ENCODE measurements at places on chromosomes 2 and 18.

DNA sequence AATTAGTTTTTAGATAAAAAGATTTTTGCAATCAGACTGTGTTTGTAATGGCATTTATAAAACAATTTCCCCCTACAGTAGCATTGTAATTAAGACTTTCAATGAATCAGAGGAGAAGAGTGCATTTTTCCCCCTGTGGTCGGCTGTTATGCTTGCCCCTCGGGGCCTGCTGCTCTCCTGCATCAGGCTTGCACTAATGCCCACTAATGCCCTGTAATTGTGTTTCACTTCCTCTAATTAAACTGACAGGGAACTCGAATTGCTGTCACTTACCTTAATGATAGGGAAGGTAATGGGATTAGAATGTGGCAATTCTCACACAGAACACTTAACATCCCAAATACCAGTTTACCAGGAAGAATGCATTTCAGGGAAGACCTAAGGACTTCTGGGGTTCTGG, 61.2 kb upstream of the LRRTM1 start:
- DNase-seq, result no peak

DNA sequence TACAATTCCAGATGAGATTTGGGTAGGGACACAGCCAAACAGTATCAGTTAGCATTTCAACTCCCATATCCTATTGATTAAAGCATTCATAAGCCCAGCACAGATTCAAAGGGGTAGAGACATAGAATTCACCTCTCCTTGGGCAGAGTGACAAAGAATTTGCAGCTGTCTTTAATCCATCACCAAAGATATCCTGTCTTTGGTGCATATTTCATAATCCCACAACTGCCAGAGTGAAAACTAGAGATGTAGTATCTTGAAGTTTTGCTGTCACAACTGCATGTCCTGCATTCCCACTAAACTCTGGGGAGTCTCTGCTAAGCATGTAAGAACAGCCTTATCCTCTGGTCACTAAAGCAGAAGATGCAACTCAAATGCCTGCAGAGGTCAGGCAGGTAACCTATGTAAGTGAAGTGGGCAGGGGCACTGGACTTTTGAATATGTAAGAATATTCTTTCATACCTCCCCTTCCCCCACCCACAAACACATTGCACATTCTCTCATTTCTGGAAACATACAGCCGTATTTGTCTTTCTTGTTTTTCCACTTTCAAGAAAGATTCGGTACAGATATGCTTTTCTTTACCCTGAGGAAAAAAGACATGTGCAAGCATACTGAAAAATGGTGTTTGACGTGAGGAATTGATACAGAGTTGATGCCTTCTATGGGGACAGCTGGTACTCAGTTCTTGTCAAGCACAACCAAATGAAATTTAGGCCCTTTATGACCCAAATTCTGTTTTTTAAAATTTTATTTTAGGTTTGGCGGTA, 283.1 kb downstream of the SP3 start:
- DNase-seq, result no peak

GRCh38 chr2:20997953-20998722, 45.7 kb downstream of the APOB start:
- no peak for DNase-seq

- DNase-seq, result no peak
Observed at GRCh38 chr2:85792783-85793441, 39.1 kb downstream of the ATOH8 start.

DNA sequence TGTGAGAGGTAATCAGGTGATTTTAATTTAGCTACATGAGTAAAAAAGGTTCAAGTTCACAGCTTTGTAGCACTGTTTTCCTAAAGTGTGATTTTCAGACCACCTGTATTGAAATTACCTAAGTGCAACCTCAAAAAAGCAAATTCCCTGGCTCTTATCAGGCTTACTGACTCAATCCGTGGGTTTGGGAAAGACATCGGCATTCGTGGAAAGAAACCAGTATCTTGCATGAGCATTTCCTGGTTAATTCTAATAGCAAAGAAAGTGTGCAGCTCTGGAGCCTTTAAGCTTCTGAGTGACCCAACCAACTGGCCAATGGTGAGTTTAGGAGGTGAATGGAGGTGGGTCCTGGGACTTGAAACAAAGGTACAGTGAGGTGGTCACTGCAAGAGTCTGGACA, 300.9 kb downstream of the NBAS start:
- DNase-seq, result no peak
